ENCODE measurements at places on chromosomes 2 and 18.

DNA sequence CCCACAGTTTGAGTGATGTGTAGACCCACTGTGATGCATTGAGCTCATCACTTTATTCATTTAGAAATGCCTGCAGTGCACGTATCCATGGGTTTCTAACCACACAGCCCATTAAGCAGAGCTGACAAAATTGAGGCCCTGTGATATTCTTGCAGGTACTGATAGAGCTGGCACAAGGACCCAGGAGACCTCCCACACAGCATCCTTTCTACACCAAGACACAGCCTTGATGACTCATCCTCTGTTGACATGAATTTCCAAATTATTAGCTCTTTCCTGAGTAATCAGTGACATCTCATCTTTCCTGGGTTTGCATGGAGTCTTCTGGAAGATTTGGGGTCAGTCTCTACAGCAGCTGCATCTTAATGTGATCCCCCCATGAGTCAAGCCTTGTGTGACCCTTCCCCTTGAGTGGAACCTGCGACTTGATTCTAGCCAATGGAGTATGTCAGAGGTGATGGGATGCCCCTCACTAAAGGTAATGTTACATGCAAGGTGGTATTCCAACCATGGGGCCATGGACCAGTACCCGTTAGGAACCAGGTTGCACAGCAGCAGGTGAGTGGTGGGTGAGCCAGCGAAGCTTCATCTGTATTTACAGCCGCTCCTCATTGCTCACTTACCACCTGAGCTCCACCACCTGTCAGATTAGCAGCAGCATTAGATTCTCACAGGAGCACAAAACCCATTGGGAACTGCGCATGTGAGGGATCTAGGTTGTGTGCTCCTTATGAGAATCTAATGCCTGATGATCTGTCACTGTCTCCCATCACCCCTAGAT, 181.1 kb upstream of the ARL4C start:
- no peak for DNase-seq

DNA sequence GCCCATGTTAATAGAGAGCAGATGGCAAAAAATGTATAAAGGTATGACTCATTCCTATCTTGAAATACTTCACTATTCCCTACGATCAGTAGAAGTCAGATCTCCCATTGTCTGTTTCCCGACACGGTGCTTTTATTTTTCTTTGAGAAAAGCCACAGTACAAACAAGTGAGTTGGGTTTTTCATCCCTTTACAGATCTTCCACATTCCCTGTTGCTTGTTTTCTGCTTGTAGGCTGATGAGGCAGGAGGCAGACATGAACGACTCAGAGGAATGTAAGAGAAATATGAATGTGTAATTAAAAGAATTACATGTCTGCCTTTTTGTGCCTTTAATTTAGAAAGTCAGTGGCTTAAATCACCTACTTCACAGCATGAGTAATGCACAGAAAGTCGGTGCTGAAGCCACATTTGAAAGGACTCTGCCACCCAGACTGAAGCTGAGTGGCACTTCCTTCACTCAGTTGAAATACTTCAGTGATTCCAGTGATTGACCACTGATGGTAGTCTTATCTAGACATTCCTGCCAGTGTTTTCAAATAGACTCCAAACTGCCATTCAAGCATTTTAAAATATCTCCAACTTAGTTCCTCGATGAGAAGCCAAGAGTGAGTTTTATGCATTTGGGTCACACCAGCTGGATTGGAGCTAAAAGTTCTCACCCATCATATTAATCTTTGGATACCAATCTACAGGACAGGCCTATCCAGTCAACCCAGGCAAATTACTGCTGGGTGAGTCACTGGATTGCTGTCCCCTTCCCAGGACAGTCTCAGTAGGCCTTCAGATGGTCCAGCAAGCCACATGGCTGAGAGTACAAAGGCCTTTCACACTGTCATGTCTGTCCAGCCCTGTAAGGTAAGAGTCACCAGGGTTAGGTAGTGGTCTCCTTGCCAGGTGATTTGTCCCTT, 79.0 kb downstream of the COLEC12 start:
- no peak for DNase-seq

GRCh38 chr2:40352041-40352702, 99.7 kb downstream of the SLC8A1 start:
- no peak for DNase-seq

- DNase-seq = no peak
These were observed 184.1 kb upstream of the ACVR2A start for GRCh38 chr2:147660680-147661079.

DNA sequence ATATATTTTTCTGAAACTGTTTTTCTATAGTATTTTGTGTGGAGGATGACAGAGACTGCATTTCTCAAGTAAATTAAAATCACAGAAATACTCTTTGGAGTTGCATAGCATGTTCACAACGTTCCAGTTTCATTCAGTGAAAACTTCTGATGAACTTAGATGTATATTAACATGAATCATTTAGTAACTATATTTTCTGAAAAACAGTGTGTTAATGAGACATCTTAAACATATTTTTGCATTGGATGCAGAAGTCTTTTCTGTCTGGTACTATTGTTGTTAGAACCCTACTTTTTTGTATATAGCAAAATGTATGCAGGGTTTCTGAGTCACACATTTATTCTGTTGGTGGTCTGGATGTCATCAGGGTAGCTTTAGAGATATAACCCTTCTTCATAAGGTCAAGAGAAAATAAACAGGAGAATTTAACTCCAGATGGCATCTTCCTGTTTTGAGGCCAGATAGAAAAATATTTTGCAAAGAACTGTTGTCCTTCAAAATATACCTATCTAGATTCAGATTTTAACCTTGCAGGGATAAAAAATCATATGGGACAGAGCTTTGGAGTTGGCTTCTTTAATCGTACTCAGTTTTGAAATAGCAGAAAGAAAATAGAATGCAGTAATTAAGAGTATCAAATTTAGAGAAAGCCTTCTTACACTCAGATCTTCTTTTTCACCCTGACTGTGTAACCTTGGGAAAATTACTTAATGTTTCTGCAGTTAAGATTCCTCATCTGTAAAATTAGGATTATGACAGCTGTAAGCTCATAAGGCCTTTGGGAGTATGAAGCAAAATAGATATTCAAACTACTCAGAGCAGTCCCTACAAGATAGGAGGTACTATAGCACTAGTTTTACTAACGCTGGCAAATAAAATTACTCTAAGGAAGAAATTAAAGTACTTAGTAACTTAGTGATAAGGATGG, 5.3 kb downstream of the COL3A1 start:
- no peak for DNase-seq

DNA sequence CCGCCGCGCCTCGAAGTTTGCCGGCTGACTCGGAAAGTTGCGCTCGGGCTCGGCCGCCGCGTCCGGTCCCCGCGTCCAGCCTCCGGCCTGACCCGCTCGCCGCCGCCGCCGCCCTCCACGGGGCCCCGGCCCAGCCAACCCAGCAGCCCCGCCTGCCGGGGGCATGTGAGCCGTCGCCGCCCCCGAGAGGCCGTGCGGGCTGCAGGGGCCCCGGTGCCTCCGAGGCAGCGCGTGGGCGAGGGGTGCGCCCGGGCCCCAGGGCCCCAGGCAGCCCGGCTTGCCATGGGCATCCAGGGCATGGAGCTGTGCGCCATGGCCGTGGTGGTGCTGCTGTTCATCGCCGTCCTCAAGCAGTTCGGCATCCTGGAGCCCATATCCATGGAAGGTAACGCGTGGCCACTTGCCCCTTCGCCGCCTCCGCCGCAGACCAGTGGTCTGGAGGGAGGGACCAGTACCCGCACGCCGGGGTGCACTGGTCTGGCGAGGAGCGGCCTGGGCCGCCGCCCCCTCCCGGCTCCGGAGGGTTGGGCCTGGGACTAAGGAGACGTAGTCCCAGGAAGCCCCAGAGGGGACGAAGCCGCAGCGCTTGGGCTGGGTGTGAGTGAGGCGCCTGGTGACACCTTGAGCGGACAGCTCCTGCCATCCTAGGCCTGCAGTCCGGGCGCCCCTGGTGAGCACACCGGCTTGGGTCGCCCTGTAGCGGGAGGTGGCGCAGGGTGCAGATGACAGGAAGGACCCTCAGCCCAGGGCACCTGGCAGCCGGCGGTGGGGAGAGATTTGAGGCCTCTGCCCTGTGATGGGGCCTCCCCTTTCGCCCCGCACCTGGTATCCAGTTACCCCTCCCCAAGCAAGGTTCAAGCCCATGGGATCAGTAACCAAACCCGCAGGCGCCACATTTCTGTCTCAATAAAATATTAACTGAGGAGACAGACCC, 49.9 kb downstream of the KCNIP3 start:
- DNase-seq = no peak

DNA sequence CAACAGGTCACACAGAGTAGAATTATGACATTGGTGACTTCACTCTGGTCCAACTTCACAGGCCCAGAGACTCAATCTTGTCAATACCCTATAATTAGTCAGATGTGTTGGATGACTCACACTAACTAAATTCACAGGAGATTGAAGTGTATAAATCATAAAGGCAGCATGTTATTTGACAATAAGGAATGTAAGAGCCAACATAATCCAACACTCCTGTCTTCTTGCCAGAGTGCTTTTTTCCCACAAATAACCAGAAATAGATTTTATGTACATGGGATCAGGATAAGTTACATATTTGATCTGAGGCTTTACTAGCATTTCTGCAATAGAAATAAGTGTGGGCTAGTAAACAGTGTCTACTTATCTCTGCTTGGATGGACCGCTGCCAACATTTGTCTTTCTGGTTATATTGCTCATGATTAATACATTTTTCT, 42.2 kb upstream of the ZSWIM2 start:
- DNase-seq = no peak

DNA sequence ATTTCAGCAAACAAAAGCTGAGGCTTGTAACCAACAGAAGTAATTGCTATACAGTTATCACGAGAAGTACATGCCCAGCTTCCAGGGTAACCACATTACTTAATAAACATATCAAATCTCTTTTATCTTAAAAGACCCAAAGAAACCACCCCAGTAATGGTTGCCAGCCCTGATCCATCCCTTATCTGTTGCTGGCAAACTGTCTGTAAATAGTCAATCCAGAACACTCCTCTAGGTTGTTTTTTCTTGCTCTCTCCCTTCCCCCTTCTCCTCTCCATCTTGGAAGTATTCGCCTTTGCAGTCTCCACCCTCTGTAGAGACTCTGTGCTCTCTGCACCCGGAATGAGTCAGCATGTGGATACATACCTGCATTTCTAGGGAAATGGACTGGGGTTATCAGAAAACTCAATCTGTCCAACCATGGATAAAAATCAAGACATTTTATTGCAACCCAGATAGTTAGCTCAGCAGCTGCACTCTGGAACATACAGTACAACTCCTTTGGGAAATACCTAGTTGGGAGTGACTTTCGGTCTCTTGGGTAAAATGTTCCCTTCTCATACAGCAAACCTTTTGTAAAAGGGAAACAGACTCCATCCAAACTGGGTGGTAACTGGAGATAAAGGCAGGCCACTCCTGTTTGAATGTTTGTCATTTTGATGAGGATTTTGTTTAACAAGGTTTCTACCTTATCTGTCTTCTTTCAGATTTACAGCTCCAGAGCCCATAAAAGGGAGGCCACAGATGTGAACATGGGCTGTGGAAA, 123.5 kb upstream of the FOSL2 start:
- no peak for DNase-seq

GRCh38 chr2:113068706-113069485, 1.1 kb downstream of the IL1F10 start:
- DNase-seq = no peak

DNA sequence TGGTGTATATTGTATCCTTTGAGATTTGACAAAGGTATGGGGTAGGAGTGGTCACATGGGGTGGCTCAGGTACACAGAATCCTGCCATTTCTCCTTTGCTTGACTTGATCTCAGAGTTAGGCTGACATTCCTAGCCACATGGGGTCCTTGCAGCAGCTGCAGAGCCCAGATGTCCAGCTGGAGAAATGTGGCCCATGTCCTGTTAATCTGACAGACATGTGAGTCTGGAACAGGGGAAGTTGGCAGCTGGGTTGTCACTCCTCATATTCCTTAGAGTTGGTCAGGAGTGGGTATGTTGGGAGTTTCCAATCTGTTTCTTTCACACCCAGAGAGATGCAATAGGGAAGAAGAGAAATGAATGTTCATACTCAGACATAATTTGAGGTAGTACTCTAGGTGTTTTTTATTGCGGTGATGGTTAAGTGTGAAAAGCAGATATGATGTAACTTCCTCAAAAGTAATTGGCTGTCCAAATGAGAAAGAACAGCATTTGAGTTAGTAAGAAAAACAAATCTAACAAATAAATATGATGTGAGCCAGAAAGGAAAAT, 402.6 kb upstream of the MEIS1 start:
- no peak for DNase-seq

GRCh38 chr2:104846786-104847585, 6.9 kb upstream of the POU3F3 start:
- no peak for DNase-seq

- DNase-seq = no peak
These were observed 464.6 kb upstream of the GCFC2 start for GRCh38 chr2:76175295-76175694.

- no peak for DNase-seq
These were observed 122.9 kb downstream of the PRKRA start for GRCh38 chr2:178328037-178328436.

- no peak for DNase-seq
These were observed 510.1 kb upstream of the SLC8A1 start for GRCh38 chr2:40962026-40962425.

GRCh38 chr2:208983486-208983885, 440.4 kb upstream of the MAP2 start:
- no peak for DNase-seq

- no peak for DNase-seq
These were observed 168.8 kb downstream of the CDCA7 start for GRCh38 chr2:173523497-173523896.

DNA sequence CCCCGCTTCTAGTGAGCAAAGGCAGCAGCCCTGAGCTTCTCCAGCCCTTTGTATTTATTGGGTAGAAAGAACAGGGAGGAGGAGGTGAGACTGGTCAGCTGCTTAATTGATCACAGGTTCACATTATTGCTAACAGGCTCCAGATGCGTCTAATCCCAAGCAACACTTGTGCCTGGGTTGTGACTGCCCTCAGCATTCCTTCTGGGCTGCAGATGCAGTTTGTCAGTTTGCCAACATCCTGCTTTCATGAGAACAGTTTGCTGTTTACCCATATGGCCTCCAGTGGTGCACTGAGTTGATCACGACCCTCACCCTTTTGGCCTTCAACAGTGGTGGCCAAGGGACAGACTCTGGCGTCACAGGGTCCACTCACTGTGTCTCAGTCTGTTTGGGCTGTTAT, 159.5 kb upstream of the ZNF516 start:
- DNase-seq = no peak

DNA sequence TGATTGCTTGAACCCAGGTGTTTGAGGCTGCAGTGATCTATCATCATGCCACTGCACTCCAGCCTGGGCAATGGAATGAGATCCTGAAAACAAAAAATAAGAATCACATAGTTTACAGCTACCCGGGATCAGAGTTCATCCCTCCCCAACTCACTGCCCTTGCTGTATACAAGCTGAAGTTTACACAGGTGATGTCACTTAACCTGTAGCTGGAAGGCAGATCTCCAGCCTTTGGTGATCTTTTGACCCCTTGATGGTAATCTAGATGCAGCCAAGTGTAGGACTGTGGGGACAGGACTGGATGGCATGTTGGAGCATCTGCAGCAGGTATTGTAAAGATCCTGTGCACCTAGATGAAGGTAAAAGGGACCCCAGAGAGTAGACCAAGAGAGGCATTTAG, 66.7 kb upstream of the SLC14A2 start:
- no peak for DNase-seq

- peak; percentile 18 for DNase-seq
These were observed 1.7 kb upstream of the FOSL2 start for GRCh38 chr2:28390746-28391563.

Measured in CD4-positive, alpha-beta T cell treated with Interleukin-6 at 100 ng/mL for 8 hours (primary cell).